GM18507 (cell line): ENCODE measurements at places on chromosomes 2 and 18.

GRCh38 chr2:176415174-176415895 is 146.1 kb downstream of the MTX2 start:
- no peak for DNase-seq

- DNase-seq, result no peak
Observed at GRCh38 chr2:239825705-239825979, 199.5 kb downstream of the NDUFA10 start.

DNA sequence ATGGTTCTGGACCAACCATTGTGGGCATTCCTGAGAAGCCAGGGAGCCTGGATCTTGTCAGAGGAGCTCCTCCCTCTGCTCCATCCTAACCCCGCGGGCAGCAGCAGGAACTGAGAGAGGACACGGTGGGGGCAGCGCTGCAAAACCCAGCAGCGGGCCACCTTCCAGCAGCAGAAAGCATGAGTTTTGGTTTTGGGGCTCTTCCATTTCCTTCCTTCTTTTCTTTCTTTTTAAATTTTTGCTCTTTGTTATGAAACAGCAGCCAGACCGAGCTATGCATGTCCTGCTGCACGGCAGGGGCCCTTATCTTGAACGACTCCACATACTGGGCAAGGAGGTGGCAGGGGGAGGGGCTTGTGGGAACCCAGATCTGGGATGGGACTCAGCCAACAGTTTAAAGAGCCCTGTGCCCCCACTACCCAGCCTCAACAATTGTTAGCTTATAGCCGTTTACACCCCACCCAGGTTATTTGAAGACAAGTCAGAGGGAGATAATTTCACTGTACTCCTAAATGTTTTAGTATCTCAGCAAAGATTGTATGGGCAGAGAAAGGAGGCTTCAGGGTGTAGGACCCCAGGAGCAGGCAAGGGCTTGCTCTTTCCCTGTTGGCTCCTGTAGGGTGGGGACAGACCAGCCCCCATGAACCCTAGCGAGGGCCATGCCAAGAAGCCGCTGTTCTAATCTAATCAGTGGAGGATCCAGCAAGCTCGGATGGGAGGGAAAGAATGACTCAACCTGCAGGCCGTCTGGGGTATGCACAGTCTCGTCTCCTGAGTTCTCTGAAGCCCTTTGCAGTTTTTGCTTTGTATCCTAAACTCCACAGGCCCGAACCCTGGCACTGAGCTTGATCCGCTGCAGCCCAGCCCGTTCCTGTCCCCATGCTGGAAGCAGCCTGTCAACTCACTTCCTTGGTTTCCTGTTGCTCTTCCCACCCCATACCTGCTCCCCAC is 75.3 kb downstream of the LRRFIP1 start:
- no peak for DNase-seq

GRCh38 chr2:147559070-147559725 is 285.6 kb upstream of the ACVR2A start:
- no peak for DNase-seq
